ENCODE measurements at places on chromosomes 5 and 9. TPM values are rescaled to one million over a fixed set of nuclear protein-coding genes. Genes with fewer than 3 reads are reported as not detected.
A peak's percentile ranks its signal among the peaks of the same experiment; 100 is the strongest.

PLEKHG4B gene
- total RNA-seq, result not detected

GRCh38 chr9:86795047-86795442 is 152.3 kb downstream of the GAS1 start:
- no peak for DNase-seq

DNA sequence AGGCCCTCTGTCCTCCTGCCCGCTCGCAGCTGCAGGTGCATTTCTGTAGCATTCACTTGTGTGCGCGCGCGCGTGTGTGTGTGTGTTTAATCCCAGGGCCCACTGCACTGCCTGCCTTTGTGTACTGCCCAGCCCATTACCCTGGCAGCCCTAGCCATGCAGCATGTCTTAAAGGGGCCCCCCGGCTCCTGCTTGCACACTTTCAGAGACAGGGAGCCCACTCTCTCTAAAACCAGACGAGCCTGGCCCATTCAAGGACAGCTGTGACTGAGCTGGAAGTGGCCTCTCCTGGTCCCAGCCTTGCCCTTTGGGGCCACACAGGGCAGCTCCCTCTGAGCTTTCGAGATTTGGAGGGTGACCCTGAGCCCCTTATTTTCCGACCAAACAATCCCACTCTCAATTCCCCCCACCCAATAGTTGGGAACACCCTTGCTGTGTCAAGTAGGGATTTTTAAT is 98.9 kb downstream of the DAB2IP start:
- DNase-seq, result no peak

DNA sequence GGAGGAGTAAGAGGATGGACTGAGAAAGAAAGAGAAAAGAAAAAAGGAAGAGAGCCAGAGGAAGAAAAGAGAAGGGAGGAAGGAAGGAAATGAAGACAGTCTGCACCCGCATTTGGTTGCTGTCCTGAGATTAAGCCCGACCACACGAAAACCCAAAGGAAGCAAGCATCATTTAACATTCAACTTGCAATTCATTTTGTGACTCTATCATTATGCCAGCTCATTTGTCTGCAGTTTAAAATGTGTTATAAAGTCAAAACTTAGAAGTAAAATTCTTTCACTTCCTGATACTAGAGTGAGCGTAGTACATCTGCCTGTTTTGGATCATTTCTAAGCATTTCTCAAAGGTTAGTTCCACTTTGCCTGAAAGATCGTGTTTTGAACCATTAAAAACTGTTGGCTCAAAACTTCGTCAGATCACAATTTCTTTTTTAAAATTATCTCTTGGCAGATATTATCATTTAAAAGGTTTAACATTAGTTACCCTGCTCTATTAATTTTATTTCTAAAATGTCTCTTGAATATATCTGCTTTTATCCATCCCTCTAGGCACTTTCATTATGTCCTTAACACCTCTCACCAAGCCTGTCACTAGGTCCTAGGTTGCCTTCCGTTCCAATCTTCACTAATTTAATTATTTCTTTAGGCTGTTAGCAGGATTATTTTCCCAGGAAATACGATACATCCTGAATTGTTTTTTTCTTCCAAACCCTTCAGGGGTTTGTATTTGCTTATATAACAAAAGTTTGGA is 240.9 kb downstream of the TLE4 start:
- DNase-seq, result peak; percentile 24

DNA sequence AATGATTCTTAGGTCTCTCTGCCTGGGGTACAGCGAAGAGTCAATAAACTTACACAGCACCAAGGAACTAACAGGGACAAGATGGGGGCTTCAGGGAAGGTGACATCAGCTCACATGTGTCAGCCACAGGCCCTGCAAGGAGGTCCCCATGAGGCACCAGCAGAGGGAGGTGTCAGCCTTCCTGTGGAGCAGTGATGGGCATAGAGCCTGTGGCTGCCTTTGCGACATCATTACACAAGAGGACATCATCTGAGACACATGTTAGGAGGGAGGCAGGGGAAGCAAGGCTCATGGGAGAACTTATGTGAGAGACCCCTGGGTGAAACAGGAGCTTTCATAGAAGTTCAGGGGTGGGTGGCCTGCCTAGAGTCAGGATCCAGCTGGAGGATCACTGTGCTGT is 389.6 kb downstream of the SEMA5A start:
- peak; percentile 3 for DNase-seq

DNA sequence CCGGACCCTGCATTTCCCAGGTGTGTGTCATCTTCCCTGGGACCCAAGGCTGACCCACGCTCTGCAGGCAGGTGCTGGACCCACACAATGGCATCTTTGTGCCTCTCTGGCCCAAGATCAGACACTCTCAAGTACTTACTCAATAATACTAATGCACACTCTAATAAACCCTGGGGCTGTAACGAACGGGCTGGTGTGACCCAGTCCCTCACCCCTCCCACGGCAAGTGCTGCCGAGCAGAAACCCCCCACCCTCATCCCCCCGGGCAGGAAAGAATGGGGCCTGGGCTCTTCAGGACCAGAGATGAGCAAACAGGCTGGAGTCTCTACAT is 1.1 kb upstream of the OBP2B start:
- no peak for DNase-seq

DNA sequence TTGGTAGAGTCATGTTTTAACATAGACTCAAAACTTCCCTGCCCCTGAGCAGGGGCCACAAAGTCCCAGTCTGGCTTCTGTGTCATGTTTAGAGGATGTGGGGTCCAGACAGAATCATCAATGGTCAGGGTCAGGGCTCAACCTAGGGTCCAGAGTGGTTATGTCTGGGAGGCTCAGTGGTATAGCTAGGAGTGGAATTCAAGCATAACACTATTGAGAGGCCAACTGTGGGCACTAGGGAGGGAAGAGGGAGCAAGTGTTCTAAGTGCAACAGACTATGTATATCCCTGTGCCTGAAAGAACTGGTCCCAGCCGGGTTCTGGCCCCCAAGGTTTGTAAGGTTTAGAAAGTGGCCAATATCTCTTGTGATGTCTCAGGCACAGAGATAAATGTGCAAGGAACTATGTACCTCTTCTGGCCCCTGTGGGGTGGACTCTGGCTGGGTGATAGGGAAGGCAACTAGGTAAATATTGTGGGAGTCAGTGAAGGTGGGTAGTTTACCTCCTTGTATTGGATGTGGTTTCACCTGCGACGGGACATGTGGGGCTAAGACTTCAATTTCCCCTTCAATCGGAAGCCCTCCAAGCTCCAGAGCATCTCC is 14.0 kb downstream of the MYORG start:
- DNase-seq, result no peak

DNA sequence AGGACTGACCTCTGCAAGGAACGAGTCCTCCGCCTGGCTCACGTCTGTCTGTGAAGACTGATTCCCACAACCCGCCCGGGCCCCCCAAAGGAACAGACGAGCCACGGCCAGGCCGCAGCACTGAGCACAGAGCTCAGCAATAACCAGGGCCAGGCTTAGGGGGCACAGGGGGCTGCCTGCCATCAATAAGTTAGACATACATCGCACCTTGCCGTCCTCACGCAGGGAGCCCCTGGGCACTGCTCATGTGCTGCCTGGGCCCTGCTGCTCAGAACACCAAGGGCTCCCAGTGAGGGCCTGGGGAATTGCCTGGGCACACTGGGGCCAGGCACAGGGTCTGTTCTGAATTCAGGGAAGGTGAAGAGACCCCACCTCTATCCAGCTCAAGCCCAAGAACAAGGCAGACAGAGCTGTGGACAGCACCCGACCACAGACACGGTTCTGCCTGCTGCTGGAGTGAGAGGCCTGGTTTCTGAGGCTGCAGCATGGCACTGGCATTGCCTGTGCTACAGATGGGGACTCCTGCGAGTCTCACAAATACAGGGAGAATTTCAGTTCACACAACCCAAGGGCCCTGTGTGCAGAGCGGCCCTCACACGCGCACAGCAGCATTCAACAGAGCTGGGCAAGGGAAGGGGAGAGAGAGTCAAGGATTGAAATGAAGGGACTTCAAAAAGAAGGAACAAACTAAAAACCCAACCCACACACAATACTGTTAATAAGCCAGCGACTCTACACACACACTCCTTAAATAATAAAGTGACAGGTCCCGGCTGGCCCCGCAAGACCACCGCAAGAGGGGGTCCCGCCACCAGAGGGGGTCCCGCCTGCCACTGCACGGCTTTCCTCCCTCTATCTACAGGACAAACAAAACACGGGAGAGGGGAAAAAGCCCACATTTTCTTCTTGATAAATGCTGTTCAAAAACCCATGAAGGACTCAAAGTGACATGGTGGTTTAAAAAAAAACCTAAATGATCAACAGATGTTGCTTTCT is 32.0 kb downstream of the PRRT1B start:
- DNase-seq, result no peak

- DNase-seq, result no peak
Measured at GRCh38 chr9:10130061-10130675, 482.6 kb downstream of the PTPRD start.

IFNA21 gene
- not detected for total RNA-seq

- DNase-seq, result no peak
Measured at GRCh38 chr9:118038713-118039112, 334.5 kb downstream of the TLR4 start.

EXOSC3 gene
- 72.0 TPM for total RNA-seq

PRSS3 gene
- not detected for total RNA-seq

IFNB1 gene
- 1.6 TPM for total RNA-seq

STK32A gene
- not detected for total RNA-seq

GRCh38 chr5:150468206-150468605 is 18.7 kb upstream of the RPS14 start:
- no peak for DNase-seq

GRCh38 chr5:72656331-72656730 is 149.1 kb upstream of the ZNF366 start:
- no peak for DNase-seq

- DNase-seq, result no peak
Measured at GRCh38 chr5:16639206-16639605, 22.4 kb upstream of the RETREG1 start.
